ENCODE measurements at places on chromosomes 1 and 21. TPM values are rescaled to one million over a fixed set of nuclear protein-coding genes. Genes with fewer than 3 reads are reported as not detected.

- no peak overlapping the region for H3K4me3 ChIP-seq
- no peak for DNase-seq
Measured at GRCh38 chr1:32889731-32890278, 3.5 kb downstream of the HPCA start.

DNA sequence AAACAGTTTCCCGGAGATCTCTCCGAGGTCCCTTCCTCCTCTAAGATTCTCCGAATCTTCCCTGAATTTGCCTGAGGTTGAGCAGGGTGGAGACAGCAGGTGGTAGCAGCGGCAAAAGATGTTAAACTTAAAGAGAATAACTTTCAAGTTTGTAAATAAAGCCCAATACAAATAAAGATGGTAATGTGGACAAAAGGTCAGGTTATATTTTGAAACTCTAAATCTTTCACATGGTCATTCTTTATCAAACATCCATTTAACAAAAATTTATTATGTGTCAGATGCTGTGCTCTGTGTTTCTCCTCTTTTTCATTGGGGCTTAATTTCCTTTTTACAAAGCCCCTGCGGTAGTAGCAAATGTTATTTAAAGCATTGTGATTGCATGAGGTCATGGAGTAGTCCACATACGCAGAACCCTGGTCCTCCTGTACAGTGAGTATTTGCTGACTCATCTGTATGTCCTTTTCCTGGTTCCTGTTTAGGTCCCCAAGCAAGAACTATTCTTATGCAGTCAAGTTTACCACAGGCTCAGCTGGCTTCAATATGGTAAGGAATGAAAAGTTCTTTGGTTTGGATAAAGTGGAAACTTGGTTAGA lies 119.2 kb downstream of the ITSN1 start:
- H3K27me3 ChIP-seq = no peaks in the 10 kb centered on the region
- H3K36me3 ChIP-seq = no peaks in the 10 kb centered on the region
- H3K4me1 ChIP-seq = no peaks in the 10 kb centered on the region
- no peak overlapping the region for H3K4me3 ChIP-seq

DNA sequence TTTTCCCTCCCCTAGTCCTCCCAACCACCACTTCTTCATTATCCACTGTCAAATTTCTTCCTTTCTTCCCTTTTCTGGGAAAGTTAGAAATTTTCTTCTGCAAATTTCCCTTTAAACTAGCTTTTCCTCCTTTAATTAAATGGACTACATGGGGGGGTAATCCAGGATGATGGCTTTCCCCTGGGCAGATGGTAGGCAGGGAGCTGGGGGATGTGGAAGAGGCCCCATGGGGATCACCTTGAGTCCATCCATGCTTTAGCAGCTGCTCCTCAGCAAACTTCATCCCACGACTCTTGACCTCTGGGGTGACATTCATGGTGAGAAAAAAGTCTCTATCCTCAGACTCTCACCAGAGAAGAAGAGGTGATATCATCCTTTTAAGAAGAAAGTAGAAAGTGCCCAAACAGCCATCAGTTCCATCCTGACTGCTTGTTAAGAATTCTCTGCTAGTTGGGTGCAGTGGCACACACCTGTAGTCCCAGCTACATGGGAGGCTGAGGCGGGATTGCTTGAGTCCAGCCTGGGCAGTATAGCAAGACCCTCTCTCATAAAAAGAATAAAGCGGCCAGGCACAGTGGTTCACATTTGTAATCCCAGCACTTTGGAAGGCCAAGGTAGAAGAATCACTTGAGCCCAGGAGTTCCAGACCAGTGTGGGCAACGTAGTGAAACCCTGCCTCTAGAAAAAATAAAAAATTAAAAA lies 2.4 kb downstream of the GPATCH4 start:
- no peak overlapping the region for H3K4me3 ChIP-seq
- peaks cover 9% of the 10 kb centered on the region for H3K4me1 ChIP-seq
- peaks cover 23% of the 10 kb centered on the region for H3K36me3 ChIP-seq
- no peak overlapping the region for H3K27ac ChIP-seq
- no peak for DNase-seq

DNA sequence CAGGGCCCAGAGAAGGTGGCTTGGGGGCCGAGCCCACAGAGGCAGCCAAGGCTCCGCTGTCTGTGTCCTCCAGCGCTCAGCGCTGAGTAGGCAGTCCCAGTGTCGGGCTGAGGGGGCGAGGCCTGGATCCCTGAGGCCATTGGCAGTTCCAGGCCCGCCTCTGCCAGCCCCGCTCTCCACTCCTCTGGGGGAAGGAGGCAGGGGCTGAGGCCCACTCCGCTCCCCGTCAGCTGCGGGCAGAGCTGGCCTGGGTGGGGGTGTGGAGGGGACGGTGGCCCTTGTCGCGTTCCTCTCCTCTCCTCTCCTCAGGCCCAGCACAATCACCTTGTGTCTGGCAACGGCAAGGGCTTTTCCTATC lies 132.8 kb downstream of the CASZ1 start:
- no peaks in the 10 kb centered on the region for H3K36me3 ChIP-seq
- no peak overlapping the region for H3K4me3 ChIP-seq
- no peak overlapping the region for H3K27ac ChIP-seq
- no peaks in the 10 kb centered on the region for H3K4me1 ChIP-seq
- no peak for DNase-seq
- H3K27me3 ChIP-seq = no peaks in the 10 kb centered on the region

- no peaks in the 10 kb centered on the region for H3K27me3 ChIP-seq
- H3K36me3 ChIP-seq = no peaks in the 10 kb centered on the region
- H3K4me1 ChIP-seq = no peaks in the 10 kb centered on the region
- no peak for DNase-seq
- H3K27ac ChIP-seq = no peak overlapping the region
- H3K4me3 ChIP-seq = no peak overlapping the region
Measured at GRCh38 chr1:228846952-228847351, 111.7 kb downstream of the RHOU start.

- H3K27ac ChIP-seq = no peak overlapping the region
- no peaks in the 10 kb centered on the region for H3K36me3 ChIP-seq
- H3K4me3 ChIP-seq = no peak overlapping the region
- no peak for DNase-seq
Measured at GRCh38 chr1:9639227-9639626, 12.3 kb upstream of the PIK3CD start.

GRCh38 chr1:107538502-107538901 lies 397.7 kb downstream of the NTNG1 start:
- H3K36me3 ChIP-seq = no peaks in the 10 kb centered on the region
- no peaks in the 10 kb centered on the region for H3K27me3 ChIP-seq
- no peaks in the 10 kb centered on the region for H3K4me1 ChIP-seq
- H3K27ac ChIP-seq = no peak overlapping the region
- no peak for DNase-seq
- no peak overlapping the region for H3K4me3 ChIP-seq

GRCh38 chr21:46160907-46161632 lies 5.7 kb upstream of the FTCD start:
- no peak overlapping the region for H3K4me3 ChIP-seq
- H3K27ac ChIP-seq = no peak overlapping the region
- H3K4me1 ChIP-seq = no peaks in the 10 kb centered on the region
- H3K36me3 ChIP-seq = no peaks in the 10 kb centered on the region
- DNase-seq = no peak
- H3K27me3 ChIP-seq = no peaks in the 10 kb centered on the region

- DNase-seq = no peak
- H3K4me3 ChIP-seq = no peak overlapping the region
- no peak overlapping the region for H3K27ac ChIP-seq
- no peaks in the 10 kb centered on the region for H3K27me3 ChIP-seq
- no peaks in the 10 kb centered on the region for H3K36me3 ChIP-seq
Measured at GRCh38 chr1:242008826-242009495, 10.1 kb upstream of the MAP1LC3C start.

DNA sequence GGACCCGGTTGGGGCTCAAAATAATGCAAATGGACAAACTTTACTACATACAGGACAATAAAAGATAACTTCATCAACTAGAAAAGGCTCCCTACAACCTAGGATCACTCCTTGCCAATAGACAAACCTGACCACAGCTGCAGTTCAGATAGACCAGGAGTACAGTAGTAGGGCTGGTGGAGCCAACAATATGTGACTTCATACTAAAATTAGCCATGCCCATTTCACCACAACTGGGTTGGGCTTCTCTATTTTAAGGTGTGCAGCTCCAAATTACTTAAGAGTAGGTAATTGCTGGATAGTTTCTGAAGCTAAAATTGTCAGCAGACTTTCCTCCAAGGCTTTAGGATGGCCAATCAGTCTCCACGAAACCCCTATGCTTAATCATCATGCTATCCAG lies 3.9 kb downstream of the DENND1B start:
- no peak overlapping the region for H3K27ac ChIP-seq
- H3K4me3 ChIP-seq = no peak overlapping the region
- no peak for DNase-seq
- no peaks in the 10 kb centered on the region for H3K36me3 ChIP-seq

DNA sequence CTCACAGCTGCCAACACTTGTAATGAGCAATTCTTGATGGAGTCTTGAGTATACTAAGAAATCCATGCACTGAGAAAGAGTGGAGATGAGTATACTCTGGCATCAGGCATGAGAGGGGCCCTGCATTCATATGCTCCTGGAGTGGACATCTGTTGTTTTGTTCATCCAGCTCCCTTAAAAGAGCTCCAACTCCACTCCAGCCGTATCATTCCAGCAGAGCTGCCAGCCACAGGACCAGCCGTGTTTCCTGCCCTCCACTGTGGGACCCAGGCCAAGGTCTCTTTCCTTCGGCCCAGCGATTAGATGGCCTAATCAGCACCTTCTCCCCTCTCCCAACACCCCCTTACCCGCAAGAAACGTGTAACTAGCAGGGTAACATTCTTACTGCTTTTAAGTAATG lies 144.5 kb downstream of the OMA1 start:
- DNase-seq = no peak
- no peaks in the 10 kb centered on the region for H3K4me1 ChIP-seq
- no peak overlapping the region for H3K27ac ChIP-seq
- H3K36me3 ChIP-seq = no peaks in the 10 kb centered on the region

GRCh38 chr21:46637952-46638746 lies 2.7 kb downstream of the PRMT2 start:
- H3K4me1 ChIP-seq = no peaks in the 10 kb centered on the region
- DNase-seq = peak; percentile 35
- no peaks in the 10 kb centered on the region for H3K27me3 ChIP-seq
- peak overlapping the region; percentile 22 for H3K4me3 ChIP-seq
- peaks cover 7% of the 10 kb centered on the region for H3K36me3 ChIP-seq

GRCh38 chr1:63124666-63125191 lies 197.6 kb upstream of the FOXD3 start:
- no peaks in the 10 kb centered on the region for H3K27me3 ChIP-seq
- H3K27ac ChIP-seq = no peak overlapping the region

GRCh38 chr21:36918291-36918690 lies 48.2 kb downstream of the HLCS start:
- no peaks in the 10 kb centered on the region for H3K36me3 ChIP-seq
- H3K27me3 ChIP-seq = no peaks in the 10 kb centered on the region
- H3K4me1 ChIP-seq = no peaks in the 10 kb centered on the region
- H3K4me3 ChIP-seq = no peak overlapping the region
- H3K27ac ChIP-seq = no peak overlapping the region
- DNase-seq = no peak

Gene MARCKSL1
- total RNA-seq = 191 TPM

Gene UBXN10
- not detected for total RNA-seq

Gene OPTC
- not detected for total RNA-seq

Gene CR1L
- total RNA-seq = not detected
